ENCODE measurements at places on chromosomes 16 and 17.

DNA sequence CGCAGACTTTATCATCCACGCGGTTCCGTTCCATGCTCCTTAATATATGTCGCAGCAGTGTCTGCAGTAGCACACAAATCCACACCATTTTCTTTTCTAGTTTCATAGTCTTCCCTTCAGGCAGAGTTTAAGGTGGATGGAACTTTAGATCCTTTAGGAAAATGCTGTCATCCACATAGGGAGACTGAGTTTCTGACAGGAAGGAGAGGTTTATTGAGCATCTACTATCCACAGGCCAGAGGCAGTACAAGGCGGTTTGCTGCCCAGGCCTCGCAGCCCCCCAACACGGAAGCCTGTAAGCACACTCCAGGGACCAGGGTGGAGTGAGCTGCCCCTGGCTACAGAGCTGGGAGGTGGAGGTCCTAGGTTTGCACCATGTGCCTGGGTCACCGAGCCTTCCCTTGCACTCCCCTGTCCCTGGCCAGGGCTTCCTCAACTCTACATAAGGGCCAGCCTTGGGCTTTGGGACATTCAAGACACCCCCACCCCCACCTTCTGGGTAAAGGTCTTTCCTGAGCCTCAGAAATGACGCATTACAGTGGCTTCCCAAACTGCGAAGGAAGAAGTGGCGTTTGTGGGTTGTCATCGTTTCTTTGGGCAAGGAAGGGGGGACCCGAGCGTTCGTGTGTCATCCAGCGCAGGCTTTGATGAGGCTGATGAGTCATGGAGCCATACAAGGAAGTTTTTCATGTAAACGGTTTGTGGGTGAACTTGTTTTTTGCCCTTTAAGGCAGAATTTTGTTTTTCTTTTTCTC, 146.5 kb upstream of the PLCG2 start:
- no peak for DNase-seq

DNA sequence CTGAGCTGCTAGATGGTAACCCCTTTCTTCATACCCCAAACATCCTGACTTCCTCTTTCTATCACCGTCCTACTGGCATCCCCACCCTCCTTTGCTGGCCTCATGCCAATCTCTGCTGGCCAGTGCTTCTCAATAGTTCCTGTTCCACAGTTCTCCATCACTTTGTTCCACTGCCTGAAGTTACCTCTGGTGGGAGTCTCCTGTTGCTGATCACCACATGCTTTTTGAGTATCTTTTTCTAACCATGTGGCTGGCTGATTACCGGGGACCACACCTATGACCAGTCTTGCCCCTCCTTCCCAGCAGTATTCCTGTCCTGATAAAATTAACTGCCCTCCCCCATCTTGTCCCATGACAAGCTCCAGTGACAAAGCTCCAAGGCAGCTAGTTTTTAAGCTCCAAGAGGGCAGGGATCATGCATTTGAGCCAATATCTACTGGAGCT, 380.4 kb upstream of the CCL2 start:
- no peak for DNase-seq

DNA sequence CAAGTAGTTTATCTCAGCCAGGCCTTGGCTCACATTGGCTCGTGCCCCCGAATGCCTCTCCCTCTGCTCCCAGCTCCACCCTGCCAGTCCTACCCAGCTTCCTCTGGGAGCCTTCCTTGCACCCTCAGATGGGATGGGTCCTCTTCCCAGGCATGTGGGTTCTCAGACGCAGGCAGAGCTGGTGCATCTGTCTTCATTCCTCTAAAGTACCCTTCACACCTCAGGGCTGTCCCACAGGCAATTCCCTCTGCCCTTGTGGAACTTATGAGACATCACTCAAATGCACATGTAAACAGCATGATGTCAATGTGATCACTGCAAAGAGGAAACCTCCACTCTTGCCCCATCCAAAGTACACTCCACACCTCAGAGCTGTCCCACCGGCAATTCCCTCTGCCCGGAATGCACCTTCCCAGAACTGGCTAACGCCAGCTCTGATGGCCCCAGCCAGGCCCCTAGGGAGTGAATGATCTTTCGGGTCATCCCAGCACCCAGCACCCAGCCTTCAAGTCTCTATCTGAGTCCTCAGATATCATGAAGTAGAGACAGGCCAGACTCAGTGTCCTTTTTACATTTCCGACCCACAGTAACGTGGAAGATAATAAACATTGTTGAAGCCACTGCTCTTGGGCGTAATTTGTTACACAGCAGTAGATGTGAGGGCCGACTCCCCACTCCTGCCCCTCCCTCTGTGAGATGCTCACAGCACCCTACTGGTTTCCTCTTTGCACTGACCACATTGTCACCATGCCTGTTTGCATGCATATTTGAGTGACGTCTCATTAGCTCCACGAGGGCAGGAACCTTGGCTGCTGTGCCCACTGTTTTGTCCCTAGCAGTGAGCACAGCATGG, 85.4 kb downstream of the N4BP1 start:
- no peak for DNase-seq

GRCh38 chr17:57513569-57513968, 231.5 kb downstream of the CCDC182 start:
- DNase-seq: no peak

- DNase-seq: no peak
These were observed 9.7 kb downstream of the RHBDF2 start for GRCh38 chr17:76491271-76492122.

GRCh38 chr17:48374650-48375230, 55.3 kb downstream of the SKAP1 start:
- peak; percentile 82 for DNase-seq

DNA sequence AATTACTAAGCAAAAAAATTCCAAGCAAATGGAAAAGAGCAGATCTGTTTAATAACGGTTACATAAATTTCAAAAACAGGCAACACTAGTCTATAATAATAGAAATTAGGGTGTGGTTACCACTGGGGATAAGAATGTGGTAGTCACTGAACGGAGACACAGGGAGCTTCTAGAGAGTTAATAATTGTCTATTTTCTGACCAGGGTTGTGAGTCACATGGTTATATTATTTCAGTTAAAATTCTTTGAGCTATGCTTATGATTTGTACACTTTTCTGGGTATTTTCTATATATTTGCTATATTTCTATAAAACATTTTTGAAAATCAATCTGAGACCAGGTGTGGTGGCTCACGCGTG, 433.9 kb upstream of the MAF start:
- DNase-seq: no peak

DNA sequence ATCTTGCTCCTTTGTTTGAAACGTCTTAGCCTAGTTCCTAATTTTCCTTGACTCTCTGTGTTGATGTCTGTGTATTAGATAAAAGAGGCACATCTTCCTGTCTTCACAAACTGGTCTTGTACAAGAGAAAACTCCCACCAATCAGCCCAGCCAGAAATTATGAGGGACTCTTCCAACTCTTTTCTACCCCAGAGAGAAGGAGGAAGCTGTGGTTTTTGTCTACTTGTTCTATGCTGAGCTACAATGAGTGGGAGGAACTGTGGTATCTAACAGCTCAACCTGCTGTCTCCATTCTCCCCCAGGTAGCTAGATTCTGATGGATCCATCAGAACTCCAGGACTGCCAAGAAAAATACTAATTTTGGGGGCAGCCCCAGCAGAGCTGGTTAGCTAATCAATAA, 392.5 kb downstream of the HS3ST3B1 start:
- DNase-seq: no peak

- DNase-seq: peak; percentile 61
These were observed 56.9 kb downstream of the CYB5D2 start for GRCh38 chr17:4199818-4200402.

- no peak for DNase-seq
These were observed 18.4 kb upstream of the CIBAR2 start for GRCh38 chr16:85130705-85131028.

- no peak for DNase-seq
These were observed 132.3 kb upstream of the RPL38 start for GRCh38 chr17:74070998-74071679.

- DNase-seq: peak; percentile 47
These were observed 10.1 kb downstream of the LITAF start for GRCh38 chr16:11576427-11577289.

- DNase-seq: no peak
These were observed 7.0 kb downstream of the IL34 start for GRCh38 chr16:70653406-70653805.

- no peak for DNase-seq
These were observed 414.6 kb upstream of the PSMD7 start for GRCh38 chr16:73882033-73882432.

GRCh38 chr17:82457073-82457928, 1.2 kb upstream of the NARF start:
- DNase-seq: no peak

- no peak for DNase-seq
These were observed 51.8 kb upstream of the CDC42EP4 start for GRCh38 chr17:73363442-73364154.
